ENCODE measurements at places on chromosomes 12 and 14. TPM values are rescaled to one million over a fixed set of nuclear protein-coding genes. Genes with fewer than 3 reads are reported as not detected.

DNA sequence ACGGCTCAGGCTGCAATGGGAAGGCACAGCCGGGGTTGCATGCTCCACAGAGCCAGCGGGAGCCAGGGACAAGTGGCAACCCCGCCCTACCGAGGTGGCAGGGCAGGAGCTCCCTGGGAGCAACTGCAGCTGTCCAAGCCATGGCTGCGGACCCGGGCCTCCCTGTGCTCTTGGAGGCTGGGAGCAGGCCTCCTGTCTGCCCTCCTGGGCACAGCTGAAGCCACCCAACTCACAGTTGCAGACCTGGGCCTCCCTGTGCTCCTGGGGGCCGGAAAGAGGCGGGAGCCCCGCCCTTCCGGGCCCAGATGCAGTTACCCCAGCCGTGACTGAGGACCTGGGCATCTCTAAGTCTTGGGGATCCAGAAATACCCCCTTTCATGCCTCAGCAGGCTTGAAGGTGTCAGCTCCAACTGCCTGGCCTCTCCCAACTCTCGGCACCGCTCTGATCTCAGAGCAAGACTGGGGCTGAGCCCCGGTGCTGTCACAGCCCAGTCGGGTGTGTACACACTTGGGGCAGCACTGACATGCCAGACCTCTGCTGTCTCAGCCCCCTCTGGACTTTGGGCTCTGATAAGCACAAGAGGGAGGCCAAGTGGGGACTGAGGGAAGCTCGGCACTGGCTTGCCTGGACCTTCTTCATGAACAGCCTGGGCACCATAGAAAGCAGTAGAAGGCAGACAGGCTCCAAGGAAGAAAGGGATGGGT is 7.5 kb upstream of the RASSF9 start:
- H3K4me3 ChIP-seq, result no peak overlapping the region
- H3K27ac ChIP-seq, result no peak overlapping the region
- H3K27me3 ChIP-seq, result no peaks in the 10 kb centered on the region
- H3K36me3 ChIP-seq, result no peaks in the 10 kb centered on the region

DNA sequence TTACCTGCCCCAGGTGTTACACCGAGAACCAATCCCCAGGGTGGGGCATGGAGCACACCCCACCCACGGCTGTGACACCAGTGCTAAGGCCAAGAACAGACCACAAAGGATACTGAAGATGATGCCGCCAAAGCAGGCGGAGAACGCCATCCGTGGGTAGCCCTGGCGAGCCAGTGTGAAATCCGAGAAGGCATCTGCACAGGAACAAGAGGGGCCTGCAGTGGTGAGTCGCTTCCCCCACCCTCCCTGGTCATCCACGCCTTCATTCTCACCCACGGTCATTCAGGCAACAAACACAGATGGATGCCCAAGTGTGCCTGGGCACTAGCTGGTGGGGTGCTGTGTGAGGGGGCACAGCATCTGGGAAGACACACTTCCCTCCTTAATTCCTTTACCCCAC is 28.5 kb downstream of the SLC8B1 start:
- no peaks in the 10 kb centered on the region for H3K36me3 ChIP-seq
- H3K27ac ChIP-seq, result no peak overlapping the region
- no peak overlapping the region for H3K4me3 ChIP-seq
- no peaks in the 10 kb centered on the region for H3K4me1 ChIP-seq
- no peak for DNase-seq
- H3K27me3 ChIP-seq, result no peaks in the 10 kb centered on the region

FAM90A1 gene
- not detected for total RNA-seq

KSR2 gene
- 0.25 TPM for total RNA-seq

GZMB gene
- 2.2 TPM for total RNA-seq

ANO6 gene
- 48.4 TPM for total RNA-seq

All from vagina (tissue), 2 donors.